Endodermal cell (in vitro differentiated cells): ENCODE measurements at places on chromosomes 16 and 17. TPM values are rescaled to one million over a fixed set of nuclear protein-coding genes. Genes with fewer than 3 reads are reported as not detected.
A peak's percentile ranks its signal among the peaks of the same experiment; 100 is the strongest.

DNA sequence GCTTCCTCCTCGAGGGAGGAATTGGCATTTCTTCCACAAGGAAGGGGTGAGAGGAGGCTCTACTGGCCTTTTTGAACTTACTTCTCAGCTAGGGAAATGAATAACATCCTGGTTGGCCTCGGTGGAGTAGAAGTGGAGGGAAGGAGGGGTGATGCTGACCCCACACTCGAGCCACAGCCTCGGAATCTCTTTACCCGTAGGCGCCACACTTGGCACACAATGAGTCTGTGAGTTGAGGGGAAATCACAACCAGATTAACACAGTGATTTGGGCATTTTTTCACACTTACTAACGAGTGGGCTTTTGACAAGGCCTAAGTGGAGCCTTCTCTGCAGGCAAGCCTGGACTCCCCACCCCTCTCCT, 47.3 kb upstream of the TBX2 start:
- DNase-seq, result no peak

DNA sequence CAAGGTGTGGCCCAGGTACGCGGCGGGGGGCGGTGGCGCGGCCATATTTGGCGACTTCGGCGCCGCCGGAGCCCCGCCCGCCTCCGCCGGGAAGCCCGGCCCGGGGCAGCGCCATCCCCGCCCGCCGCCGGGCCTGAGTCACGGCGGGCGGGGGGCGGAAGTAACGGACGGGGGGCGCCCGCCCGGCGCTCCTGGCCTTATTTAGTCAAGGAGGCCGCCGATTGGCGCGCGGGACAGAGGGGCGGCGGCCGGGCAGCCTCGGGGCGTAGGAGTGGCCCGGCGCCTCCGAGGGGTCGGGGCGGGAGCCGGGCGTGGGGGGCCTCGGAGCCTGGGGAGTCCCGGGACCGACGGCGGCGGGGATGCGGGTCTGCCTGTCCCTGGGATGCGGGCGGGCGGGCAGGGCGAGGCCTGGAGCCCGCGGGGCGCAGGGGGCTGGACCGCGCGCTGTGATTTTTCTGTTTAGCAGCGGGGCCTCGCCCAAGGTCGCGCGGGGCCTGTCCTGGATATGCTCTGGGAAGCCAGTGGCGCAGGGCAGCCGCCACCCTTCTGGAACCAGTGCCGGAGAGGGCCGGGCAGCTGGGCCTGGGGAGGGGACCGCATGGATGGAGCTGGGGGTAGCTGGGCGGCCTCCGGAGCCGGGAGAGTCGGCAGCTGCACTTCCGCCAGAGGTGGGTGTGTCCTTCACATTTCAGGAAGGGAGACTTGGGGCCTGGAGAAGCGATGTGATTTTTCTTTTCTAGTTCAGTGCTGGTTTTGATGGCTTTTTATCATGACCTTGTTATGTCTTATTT, 2.3 kb upstream of the ACTG1 start:
- DNase-seq, result peak; percentile 96

DNA sequence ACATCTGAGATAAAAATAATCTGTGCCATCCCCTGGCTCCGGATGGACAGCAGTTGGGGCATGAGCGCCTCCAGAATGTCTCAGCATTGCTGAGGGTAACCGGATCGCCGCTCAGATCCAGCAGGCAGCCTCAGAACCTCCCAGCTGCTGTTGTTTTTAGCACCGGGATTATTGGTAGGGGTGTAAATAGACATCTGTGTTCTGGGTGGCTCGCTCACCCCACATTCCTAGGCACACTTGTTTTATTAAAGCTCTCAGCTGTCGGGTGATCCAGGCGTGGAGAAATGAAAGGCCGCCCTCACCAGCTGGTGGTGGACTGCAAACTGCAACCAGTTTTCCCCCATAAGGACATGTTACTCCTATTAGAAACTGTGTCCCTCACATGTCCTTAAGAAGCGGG, 32.1 kb downstream of the MYH3 start:
- DNase-seq, result no peak

GRCh38 chr17:47641202-47641601, 8.5 kb upstream of the KPNB1 start:
- DNase-seq, result no peak

CDYL2 gene
- total RNA-seq, result 12.7 and 12.8 TPM in 2 replicates

TP53TG3E gene
- not detected in 3 replicates for total RNA-seq
